Activated naive CD4-positive, alpha-beta T cell treated with anti-CD3 and anti-CD28 coated beads, Interleukin-2, amount 10 ng/mL, durations not matched to agents 7 days and 5 days (primary cell): ENCODE measurements at places on chromosomes 5 and 9.

- H3K36me3 ChIP-seq = peaks cover 68% of the 10 kb centered on the region
- no peaks in the 10 kb centered on the region for H3K27me3 ChIP-seq
Measured at GRCh38 chr5:154437281-154437965, 8.4 kb upstream of the SAP30L start.

DNA sequence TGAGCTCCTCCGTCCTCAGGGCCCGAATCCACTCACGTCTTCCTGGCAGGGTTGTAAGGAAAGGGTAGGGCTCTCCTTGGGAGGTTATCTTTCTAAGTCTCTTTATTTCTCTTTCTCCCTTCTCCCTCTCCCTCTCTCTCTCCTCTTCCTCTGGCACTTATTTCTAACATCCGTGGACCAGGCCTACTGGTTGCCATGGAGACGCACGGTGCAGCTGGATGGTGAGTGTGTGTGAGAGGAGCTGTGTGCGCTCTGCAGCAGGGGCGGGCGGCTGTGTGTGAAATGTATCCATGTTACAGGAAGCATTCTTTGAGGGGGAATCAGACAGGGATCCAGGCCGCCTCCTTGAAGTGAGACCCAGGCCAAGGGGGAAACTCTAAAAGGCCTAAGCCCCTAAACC lies 32.2 kb downstream of the PCDH1 start:
- DNase-seq = no peak
- H3K27ac ChIP-seq = no peak overlapping the region
- H3K27me3 ChIP-seq = peaks cover 82% of the 10 kb centered on the region
- peaks cover 1% of the 10 kb centered on the region for H3K36me3 ChIP-seq

GRCh38 chr9:26955222-26955903 lies 849 bp upstream of the IFT74 start:
- H3K4me1 ChIP-seq = peaks cover 30% of the 10 kb centered on the region
- H3K27ac ChIP-seq = peak overlapping the region; percentile 85
- peak overlapping the region; percentile 83 for H3K4me3 ChIP-seq

DNA sequence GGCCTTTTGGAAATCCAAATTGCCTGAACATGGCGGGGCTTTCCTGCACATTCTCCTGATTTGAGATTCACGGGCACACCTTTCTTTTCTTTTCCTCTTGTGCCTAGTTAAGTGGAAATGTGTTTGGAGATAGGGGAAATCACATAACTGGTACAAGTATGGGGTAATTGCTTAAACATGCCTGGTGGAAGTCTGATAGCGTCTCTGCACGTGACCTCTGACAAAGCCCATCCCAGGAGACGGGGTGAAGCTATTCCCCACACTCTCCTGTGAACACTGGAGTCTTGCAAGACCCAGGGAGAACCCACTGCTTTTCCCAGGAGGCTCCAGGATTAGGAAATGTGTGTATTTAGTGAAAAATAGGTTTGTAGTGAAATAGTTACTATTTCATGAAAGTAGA lies 2.9 kb upstream of the REEP2 start:
- H3K4me3 ChIP-seq = no peak overlapping the region
- peaks cover 14% of the 10 kb centered on the region for H3K4me1 ChIP-seq
- peaks cover 31% of the 10 kb centered on the region for H3K36me3 ChIP-seq
- peaks cover 23% of the 10 kb centered on the region for H3K27me3 ChIP-seq

DNA sequence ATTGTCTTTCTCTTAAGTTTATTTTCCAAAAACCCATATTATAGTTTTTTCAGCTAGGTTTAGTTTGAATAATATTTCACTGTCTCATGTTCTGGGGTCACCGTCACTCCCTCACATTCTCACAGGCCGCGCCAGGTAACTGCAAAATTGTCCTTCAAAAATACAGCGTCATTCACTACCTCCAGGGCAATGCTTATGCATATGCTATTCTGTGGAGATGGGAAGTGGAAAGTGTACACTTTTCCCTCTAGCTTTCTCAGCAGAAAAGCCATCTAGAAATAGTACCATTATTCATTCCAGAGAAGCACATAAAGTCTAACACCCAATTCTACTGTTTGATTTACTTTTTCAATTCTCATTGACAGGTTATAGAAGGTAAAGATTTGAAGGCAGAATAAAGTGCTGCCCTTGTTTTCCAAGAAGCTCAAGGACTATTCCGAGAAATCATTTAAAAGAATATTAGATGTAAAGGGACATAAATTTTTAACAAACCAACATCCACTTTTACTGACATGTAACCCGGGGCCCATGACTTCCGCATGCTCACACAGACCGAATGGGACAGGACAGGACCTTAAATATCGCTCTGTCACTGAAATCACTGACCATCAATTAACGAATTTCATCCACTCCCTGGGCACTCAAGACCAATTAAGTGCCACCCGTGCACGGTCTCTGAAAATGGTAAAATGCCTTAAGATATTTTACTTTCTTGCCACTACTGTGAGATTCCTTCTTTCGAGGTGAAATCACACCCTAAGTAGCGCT lies 720 bp downstream of the NUDT12 start:
- no peak for DNase-seq
- peaks cover 18% of the 10 kb centered on the region for H3K4me1 ChIP-seq
- peaks cover 8% of the 10 kb centered on the region for H3K27me3 ChIP-seq

- H3K36me3 ChIP-seq = peaks cover 14% of the 10 kb centered on the region
- H3K4me1 ChIP-seq = peaks cover 57% of the 10 kb centered on the region
- peak overlapping the region; percentile 85 for H3K4me3 ChIP-seq
- peak overlapping the region; percentile 5 for H3K27ac ChIP-seq
Measured at GRCh38 chr9:113219186-113219936, 1.7 kb downstream of the FKBP15 start.

DNA sequence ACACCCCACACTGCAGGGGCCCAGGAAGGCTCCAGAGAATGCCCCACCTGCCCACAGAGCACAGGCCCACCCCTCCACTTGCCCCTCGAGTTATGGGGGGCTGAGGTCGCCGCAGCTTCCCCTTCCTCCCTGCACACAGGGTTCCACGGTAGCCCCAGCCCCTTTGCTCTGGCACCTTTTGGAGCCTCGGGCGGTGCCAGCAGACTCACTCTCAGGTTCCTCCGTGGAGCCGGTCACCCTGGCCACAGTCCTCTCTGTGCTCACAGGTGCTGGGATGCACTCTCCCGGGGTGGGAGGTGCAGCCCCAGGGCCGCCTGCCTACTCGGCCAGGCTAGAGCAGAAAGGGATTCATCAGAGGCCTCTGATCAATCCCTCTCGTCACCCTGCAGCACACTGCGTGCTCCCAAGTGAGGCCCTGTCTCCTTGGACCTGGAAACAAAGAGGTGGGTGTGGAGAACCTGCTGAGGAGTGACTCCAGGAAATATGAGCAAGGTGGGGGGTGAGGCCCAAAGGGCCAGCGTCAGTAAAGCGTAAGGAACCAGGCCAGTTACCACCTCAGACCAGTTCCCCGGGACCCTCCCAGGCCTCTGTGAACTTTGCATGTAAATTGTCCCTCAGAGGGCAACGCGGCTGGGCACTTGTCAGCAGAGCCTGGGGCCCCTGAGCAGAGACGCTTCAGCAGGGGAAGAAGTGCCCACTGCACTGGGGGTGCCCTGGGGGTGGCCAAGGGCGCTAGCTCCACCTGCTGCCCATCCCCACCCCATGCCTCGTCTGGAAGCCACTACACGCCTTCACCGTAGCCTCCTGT lies 167.8 kb downstream of the OLFM1 start:
- DNase-seq = no peak
- no peak overlapping the region for H3K4me3 ChIP-seq
- no peaks in the 10 kb centered on the region for H3K36me3 ChIP-seq
- no peak overlapping the region for H3K27ac ChIP-seq

GRCh38 chr9:89780959-89781358 lies 176.1 kb downstream of the GADD45G start:
- no peaks in the 10 kb centered on the region for H3K4me1 ChIP-seq
- H3K27me3 ChIP-seq = peaks cover 68% of the 10 kb centered on the region
- no peak for DNase-seq
- no peaks in the 10 kb centered on the region for H3K36me3 ChIP-seq
- H3K4me3 ChIP-seq = no peak overlapping the region

DNA sequence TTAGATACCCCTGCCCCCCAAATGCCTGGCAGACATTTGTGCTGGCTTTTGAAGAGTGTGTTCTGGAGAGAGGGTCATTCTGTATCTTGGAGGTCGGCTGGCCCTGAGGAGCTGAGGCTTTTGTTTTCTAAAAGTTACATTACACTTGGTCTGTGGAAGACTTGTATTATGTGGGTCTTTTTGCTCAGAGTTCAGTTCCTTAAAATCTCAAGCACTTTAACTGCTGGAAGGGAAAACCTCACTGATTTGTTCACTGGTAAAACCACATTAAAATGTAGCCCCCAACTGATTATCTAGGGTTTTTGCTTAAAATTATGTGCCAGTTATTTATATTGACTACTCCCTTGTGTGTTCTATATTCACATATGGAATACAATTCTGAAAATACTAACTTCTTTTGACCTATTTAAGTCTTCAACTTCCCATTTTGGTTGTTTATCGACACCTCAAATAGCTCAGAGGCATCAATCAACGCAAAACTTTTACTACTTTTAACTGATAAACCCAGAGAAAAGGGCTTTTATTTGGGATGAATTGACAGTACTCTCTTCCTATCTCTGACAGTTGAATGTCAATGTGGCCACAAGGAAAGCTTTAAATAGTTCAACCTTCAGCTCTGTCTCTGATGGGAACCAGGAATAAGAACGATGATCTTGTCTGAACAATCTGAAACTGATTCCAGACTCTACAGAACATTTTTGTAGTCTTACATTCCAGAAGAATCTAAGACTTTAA lies 54.0 kb upstream of the MAP3K1 start:
- H3K27ac ChIP-seq = no peak overlapping the region
- peaks cover 18% of the 10 kb centered on the region for H3K27me3 ChIP-seq
- DNase-seq = no peak
- no peak overlapping the region for H3K4me3 ChIP-seq
- peaks cover 7% of the 10 kb centered on the region for H3K4me1 ChIP-seq

- H3K4me3 ChIP-seq = no peak overlapping the region
- no peak overlapping the region for H3K27ac ChIP-seq
- DNase-seq = no peak
- H3K36me3 ChIP-seq = no peaks in the 10 kb centered on the region
- no peaks in the 10 kb centered on the region for H3K4me1 ChIP-seq
Measured at GRCh38 chr5:145661737-145662485, 173.2 kb downstream of the PRELID2 start.

DNA sequence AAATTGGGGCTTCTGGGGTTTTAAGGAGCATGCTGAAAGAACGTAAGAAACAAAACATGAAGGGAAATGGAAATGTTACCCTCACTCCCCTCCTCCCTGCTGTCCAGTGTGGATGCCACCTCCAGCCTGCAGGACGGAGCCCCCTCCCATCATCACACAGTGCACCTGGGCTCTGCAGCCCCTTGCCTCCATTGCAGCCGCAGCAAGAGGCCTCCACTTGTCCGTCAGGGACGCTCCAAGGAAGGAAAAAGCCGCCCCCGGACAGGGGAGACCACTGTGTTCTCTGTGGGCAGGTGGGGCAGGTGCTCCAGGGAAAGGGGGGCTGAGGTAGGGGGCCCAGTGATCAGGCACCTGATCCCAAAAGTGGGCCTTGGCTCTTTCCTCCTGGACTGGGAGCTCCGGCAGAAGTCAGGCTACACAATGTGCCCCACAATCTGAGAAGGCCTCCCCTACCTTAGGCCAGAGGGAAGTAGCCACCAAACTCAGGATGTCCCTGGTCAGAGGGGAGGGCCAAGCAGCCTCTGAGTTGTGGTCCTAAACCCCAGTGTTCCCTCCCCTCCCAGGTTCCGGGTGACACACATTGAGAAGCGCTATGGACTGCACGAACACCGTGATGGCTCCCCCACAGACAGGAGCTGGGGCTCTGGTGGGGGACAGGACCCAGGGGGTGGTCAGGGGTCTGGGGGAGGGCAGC lies 2.7 kb downstream of the RELL2 start:
- H3K27ac ChIP-seq = no peak overlapping the region

DNA sequence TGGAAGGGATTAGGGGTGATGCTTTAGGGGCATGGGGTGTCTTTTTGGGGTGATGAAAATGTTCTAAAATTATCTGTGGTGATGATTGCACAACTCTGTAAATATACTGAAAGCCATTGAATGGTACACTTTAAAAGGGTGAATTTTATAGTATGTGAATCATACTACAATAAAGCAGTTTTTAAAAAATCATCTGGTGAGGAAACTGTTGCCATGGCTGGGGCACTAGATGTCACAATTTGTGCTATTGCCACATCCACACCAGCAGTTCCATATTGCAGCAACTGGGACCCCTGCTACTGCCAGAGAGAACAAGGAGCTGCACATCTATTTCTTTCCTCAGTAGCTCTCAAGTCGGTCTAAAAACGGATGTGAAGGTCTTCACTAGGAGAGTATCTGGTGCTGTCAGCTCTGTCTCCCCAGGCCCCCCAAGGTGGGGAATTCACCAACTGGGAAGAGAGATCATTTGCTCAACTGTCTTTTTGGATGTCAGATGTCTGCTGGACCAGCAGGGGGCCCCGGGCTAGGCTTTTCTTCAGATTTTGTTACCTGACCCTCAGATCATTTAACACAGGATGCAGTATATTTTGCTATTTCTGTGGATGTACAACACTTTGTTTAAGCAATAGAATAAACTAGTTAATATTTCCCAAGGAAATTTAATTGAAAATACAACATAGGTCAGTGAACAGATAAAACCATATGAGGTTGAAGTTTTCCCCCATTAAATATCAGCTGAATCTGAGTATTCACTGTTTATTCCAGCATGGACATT lies 13.2 kb downstream of the CMYA5 start:
- peaks cover 13% of the 10 kb centered on the region for H3K4me1 ChIP-seq
- peak; percentile 66 for DNase-seq
- H3K27me3 ChIP-seq = peaks cover 8% of the 10 kb centered on the region

- no peak overlapping the region for H3K4me3 ChIP-seq
- no peaks in the 10 kb centered on the region for H3K36me3 ChIP-seq
- no peak overlapping the region for H3K27ac ChIP-seq
- no peak for DNase-seq
- no peaks in the 10 kb centered on the region for H3K4me1 ChIP-seq
Measured at GRCh38 chr5:167152561-167152960, 1138.9 kb upstream of the WWC1 start.

DNA sequence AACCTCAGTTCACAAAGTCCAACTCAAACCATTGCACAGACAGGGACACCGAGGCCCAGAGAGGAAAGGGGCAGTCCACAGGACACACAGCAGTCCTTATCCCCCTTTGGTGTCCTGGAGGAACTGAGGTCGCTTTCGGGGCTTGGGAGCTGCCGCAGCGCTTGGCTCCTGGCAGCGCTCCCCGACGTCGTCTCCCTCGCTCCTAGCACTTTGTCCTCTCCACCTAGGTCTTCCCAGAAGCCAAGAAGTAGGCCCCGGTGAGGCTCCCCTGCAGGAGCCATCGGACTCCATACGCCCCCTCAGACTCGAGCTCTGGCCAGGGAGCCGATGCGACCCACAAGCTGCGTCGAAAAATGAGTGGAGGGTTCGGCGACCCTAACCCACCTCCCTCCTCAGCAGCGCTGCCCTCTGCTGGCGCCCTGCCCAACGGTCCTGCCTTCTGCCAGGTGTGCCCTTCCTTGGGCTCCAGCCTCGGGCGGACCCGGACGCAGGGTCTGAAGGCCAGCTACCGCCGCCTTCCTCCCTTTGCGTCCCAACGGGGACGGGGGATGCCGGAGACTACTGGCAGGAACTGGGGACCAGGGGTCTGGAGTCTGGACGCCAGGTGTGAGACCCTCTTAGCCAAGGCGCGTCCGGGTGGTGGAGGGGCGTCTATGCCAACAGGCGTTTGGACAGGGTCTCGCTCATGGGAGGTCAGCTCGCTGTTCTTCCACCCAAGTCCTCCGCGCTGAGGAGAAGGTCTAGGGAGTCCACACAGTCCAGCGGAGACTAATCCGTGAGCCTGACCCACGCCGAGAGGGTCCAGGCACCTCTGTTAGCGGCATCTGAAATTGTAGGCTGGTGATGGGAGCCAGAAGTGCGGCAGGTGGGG lies 2.1 kb upstream of the PRDM12 start:
- peaks cover 15% of the 10 kb centered on the region for H3K4me1 ChIP-seq
- peaks cover 100% of the 10 kb centered on the region for H3K27me3 ChIP-seq
- peak overlapping the region; percentile 31 for H3K4me3 ChIP-seq
- peak; percentile 15 for DNase-seq
- peak overlapping the region; percentile 68 for H3K27ac ChIP-seq
